NCI-H524 treated with DMSO at 0.1 percent for 48 hours (cell line): ENCODE measurements at places on chromosomes 7 and 10.

DNA sequence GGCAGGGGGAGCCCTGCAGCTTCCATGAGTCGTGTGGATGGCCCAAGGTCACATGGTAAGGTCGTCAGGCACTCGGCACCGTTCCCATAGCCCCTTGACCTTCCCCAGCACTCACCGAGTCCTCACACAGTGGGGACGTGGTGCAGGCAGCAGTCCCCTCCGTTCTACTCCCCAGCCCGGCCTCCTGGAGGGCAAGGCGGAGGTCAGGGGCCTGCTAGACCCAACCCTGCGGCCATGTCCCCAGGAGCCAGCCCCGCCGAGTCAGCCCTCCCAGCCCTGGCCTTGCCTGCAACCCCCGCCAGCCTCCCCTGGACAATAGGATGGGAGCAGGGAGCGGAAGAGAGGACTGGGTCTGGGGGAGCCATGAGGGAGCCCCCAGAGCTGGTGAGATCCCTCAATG lies 65.2 kb downstream of the ELFN1 start:
- no peak for DNase-seq

DNA sequence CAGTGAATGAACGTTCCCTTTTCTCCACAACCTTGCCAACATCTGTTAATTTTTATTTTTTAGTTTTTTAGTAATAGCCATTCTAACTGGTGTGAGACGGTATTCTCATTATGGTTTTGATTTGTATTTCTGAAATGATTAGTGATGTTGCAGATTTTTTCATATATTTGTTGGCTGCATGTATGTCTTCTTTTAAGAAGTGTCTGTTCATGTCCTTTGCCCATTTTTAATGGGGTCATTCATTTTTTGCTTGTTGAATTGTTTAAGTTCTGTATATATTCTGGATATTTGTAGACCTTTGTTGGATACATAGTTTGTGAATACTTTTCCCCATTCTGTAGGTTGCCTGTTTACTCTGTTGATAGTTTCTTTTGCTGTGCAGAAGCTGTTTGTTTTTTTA lies 73.9 kb upstream of the MSRB2 start:
- DNase-seq, result no peak

DNA sequence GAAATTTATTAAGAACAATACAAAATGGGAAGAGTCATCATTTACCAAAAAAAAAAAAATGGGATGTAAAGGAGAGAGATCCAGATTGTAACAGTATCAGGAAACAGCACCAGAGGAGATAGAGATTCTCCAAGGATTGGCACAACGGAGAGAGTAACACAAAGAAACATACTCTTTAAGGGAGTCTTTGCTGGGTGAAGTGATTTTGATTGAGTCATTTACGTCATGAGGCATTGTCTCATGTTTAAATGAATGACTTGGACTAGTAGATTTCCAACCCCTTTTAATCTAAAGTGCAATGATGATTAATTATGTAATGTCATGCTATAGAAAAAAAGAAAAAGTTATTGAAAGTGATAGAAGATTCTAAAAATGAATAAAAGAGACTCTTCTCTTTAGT lies 68.8 kb downstream of the ITGB8 start:
- no peak for DNase-seq

- DNase-seq, result no peak
Observed at GRCh38 chr7:2668401-2668800, 19.6 kb upstream of the AMZ1 start.

DNA sequence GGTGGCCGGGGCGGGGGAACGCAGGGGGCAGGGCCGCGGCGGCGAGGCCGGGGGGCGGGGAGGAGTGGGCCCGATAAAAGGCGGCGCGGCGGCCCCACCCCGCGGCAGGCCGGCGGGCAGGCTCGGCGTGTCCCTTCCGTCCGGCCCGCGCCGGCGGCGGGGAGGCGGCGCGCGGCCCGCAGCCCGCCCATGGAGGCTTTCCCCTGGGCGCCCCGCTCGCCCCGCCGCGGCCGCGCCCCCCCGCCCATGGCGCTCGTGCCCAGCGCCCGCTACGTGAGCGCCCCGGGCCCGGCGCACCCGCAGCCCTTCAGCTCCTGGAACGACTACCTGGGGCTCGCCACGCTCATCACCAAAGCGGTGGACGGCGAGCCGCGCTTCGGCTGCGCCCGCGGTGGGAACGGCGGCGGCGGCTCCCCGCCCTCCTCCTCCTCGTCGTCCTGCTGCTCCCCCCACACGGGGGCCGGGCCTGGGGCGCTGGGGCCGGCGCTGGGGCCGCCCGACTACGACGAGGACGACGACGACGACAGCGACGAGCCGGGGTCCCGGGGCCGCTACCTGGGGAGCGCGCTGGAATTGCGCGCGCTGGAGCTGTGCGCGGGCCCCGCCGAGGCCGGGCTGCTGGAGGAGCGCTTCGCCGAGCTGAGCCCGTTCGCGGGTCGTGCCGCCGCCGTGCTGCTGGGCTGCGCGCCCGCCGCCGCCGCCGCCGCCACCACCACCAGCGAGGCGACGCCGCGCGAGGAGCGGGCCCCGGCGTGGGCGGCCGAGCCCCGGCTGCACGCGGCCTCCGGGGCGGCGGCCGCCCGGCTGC lies at the start of gene NANOS1:
TSS of gene NANOS1 (plus strand) at position 102 of the 808 bp plus-strand sequence. CDS start at position 190, 88 bp downstream.
- DNase-seq, result no peak

DNA sequence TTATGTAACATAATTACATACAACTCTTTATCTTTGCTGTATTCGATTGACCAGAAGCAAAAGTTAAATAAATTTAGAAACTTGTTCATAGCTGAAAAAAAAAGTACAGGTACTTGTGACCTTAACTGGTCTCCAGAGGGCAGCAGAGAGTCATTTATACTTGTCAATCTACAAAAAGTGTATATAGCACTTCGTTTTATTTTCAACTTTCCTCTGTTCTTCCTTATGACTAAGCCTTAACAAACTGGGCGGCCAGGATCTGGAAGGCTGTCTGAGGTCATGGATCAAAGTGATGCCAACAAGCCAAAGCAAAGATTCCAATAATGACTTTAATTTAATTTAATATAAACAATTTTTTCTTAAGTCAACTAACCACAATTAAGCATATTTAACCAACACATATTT lies 29.8 kb downstream of the C10orf67 start:
- DNase-seq, result no peak

DNA sequence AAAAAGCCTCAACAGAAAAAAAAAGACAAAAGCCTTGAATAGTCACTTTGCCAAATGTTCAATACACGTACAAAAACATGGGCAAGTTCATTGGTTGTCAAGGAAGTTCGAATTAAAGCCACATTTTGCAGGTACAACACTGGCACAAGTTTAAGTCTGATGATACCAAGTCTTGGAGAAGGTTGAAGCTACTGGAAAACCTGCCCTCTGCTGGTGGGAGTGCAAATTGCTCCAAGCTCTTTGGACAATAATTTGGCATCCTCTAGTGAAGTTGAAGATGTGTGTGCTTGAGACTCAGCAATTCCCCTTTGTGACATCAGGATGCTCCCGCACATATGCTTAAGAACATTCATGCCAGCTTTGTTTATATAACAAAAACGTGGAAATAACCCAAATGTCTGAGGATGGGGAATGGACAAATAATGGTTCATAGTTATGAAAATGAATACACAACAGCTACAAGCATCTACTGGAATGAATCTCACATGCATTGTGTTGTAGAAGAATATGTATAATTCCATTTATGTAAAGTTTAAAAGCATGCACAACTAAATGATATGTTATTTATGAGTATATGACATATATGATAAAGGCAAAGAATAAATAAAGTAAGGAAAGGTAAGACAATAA lies 120.0 kb upstream of the PLPP4 start:
- no peak for DNase-seq

- no peak for DNase-seq
Observed at GRCh38 chr7:153772966-153773365, 279.2 kb upstream of the DPP6 start.

GRCh38 chr10:51602326-51602725 lies 97.1 kb downstream of the CSTF2T start:
- DNase-seq, result no peak

DNA sequence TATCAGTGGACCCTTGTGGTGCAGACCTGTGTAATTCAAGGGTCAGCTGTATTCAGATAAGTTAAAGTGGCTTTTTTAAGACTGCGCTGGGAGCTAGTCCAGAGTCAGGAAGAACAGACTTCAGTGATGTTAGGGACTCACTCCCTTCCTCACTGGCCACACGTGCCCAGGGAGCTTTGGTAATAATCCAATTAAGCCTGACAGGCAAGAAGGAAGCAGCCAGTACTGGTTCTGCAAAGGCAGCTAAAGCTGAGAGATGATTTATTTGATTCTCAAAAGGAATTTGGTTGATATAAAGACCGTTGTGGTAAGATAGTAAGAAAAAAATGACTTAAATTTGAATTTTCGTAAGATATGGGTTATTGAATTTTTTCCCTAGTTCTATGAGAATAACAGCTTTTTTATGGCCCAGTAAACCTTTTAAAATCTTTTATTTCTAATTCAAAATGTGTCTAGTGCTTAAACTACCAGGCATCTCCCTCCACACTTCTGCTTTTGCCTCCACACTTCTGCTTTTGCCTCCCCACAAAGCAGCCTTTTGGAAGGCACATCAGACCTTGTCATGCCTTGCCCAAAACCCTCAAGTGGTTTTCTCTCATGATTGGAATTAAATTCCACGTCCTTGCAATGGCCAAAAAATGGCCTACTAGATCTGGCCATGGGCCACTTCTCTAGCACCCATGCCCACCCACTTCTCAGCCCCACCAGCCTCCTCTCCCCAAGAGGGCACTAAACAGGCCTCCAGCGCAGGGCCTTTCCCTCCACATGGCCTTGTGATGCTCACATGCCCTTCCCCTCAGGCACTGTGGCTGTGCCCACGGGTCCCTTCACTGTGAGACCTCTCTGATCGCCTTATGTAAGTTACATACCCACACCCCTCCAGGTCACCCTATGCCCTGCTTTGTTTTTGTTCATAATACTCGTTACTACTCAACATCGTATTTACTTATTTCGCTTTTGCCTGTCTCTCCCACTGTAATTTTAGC lies 92.5 kb downstream of the POU6F2 start:
- no peak for DNase-seq

DNA sequence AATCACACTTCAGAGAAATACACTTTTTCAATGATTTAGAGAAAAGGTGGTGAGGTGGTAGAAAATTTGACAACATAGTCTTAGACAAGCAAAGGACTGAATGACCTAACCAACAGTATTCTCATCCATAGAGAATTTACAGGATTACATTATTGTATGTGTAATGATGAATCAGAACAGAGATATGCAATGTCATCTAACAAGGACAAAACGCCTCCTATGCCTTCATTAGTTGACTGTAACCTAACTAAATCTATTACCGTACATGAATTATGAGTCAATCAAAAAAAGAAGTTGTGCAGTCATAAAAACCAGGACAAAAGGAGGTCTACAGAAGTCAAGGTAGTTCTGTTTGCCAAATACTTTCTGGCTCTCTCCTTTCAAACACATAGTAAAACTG lies 66.5 kb downstream of the RAB11FIP2 start:
- no peak for DNase-seq

GRCh38 chr7:135938563-135938962 lies 38.6 kb downstream of the MTPN start:
- no peak for DNase-seq

DNA sequence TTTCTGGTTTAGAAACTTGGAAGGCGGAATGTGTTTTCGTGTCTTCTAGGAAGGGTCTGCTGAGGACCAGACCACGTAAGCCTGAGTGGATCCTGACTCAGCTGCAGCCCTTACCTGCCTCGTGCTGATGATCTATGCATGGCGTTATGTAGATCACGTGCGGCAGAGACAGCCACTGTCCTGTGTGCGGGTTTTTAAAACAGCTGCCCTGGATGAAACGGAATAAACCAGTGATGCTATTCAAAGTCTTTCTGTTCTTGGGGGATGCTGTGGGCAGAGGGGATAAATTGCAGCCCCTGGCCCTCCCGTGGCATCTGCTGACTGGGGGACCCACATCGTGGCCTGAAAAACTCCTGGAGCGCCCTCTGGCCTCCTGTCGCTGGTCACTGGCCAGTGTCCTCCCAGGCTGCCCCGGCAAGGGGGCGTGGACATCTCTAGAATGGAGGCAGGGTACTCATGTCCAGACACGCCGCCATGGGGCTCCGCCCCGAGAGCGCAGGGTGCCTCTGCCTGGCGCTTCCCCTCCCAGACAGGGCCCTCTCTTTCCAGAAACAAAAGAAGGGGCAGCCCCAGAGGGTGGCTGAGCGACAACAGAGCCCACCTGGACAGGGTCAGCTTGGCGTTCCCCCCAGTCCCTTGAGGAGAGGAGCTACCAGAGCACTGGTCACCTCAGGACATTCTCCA lies 13.2 kb downstream of the ALKBH4 start:
- no peak for DNase-seq

GRCh38 chr10:86290933-86291615 lies 75.5 kb downstream of the GRID1 start:
- no peak for DNase-seq

DNA sequence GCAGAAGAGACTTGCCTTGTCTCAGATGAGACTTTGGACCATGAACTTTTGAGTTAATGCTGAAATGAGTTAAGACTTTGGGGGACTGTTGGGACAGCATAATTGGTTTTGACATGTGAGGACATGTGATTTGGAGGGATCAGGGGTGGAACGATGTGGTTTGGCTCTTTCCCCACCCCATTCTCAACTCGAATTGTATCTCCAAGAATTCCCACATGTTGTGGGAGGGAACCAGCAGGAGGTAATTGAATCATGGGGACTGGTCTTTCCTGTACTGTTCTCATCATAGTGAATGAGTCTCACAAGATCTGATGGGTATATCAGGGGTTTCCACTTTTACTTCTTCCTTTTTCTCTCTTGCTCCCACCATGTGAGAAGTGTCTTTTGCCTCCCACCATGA lies 229.7 kb upstream of the KCND2 start:
- no peak for DNase-seq

DNA sequence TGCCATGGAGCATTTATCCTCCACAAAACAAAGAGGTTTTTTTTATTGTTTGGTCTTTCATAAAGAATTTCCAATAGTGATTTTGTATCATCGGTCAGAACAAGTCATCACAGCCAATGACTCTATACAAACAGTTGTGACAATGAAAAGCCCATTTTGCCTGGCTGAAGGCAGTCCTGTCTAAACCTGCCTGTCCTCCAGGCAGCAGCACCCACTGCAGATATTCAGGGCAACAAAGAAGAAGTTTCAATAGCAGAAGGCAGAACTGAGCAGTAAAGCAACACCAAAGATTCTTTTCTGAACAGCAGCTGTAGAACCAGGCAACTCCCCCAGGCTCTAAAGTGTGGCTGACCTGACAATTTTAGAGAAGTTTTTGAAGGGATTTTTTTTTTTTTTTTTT lies 169.4 kb downstream of the FGFR2 start:
- no peak for DNase-seq
